Vagina (tissue), 2 donors: ENCODE measurements at places on chromosomes 4 and X. TPM values are rescaled to one million over a fixed set of nuclear protein-coding genes. Genes with fewer than 3 reads are reported as not detected.

The GAGE12J gene
- total RNA-seq = not detected

DNA sequence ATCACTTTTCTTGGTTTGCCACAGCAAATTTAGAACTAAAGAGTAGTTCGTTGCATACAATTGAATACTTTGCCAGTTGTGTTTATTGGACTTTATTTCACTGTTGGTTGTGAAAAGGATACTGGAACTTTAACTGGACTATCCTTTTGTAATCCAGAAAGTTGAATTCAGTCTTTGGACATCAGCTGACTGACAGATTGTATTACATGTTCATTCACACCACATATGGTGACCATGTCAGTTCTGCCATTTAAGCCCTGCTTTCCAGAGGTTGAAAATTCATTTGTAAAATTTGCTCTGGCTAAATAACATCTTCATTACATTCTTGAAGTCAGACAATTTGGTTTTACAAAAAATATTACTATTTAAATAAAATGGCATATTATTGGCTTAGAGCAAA lies 251.7 kb downstream of the CAMK2D start:
- H3K27me3 ChIP-seq = no peaks in the 10 kb centered on the region
- DNase-seq = no peak
- no peak overlapping the region for H3K27ac ChIP-seq
- peaks cover 31% of the 10 kb centered on the region for H3K36me3 ChIP-seq
- no peak overlapping the region for H3K4me3 ChIP-seq
- H3K4me1 ChIP-seq = no peaks in the 10 kb centered on the region

GRCh38 chr4:86271057-86271456 lies 88.8 kb downstream of the MAPK10 start:
- H3K27ac ChIP-seq = no peak overlapping the region
- H3K4me3 ChIP-seq = no peak overlapping the region
- DNase-seq = no peak

The EPHA5 gene
- 1.2 TPM for total RNA-seq

The TASL gene
- total RNA-seq = 0.49 TPM

The CLIC2 gene
- total RNA-seq = 15.5 TPM

The GATA1 gene
- total RNA-seq = 1.2 TPM

GRCh38 chr4:30525662-30526315 lies 194.4 kb upstream of the PCDH7 start:
- H3K27me3 ChIP-seq = no peaks in the 10 kb centered on the region
- H3K27ac ChIP-seq = no peak overlapping the region
- no peak overlapping the region for H3K4me3 ChIP-seq
- no peaks in the 10 kb centered on the region for H3K4me1 ChIP-seq
- no peak for DNase-seq

GRCh38 chr4:97300561-97300960 lies 842.7 kb downstream of the STPG2 start:
- H3K4me3 ChIP-seq = no peak overlapping the region
- H3K27me3 ChIP-seq = no peaks in the 10 kb centered on the region
- H3K27ac ChIP-seq = no peak overlapping the region
- no peak for DNase-seq
- no peaks in the 10 kb centered on the region for H3K4me1 ChIP-seq
- H3K36me3 ChIP-seq = no peaks in the 10 kb centered on the region

DNA sequence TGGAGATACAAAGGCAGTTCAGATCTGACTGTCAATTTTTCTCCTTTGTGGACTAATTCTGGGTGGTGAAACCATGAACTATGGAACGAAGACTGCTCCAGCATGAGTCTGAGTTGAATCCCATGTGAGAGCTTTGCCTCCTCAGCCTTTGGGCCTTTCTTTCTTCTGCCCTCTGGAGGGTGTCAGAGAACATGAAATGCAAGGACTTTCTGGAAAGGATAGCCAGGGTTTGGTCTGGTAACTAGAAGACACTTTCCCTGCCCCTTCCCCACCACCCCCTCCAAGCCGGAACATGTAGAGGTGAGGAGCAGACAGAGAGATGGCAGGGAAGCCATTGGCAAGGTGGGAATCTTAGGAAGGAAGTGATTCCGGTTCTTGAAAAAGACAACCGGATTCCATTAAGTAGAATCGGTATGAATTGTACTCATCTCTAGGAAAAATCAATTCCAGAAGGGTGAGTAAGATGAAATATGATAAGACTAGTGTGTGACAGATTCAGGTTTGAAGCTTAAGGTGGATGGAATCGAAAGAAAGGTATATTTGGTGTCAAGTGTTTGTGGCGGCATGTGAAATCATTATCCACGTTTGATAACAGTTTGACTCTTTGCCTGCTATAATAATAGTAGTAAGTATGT lies 19.0 kb downstream of the FHL1 start:
- H3K27ac ChIP-seq = peak overlapping the region; percentile 3
- no peaks in the 10 kb centered on the region for H3K36me3 ChIP-seq
- no peak for DNase-seq

- DNase-seq = no peak
- no peaks in the 10 kb centered on the region for H3K27me3 ChIP-seq
- H3K4me3 ChIP-seq = no peak overlapping the region
- H3K27ac ChIP-seq = no peak overlapping the region
- no peaks in the 10 kb centered on the region for H3K4me1 ChIP-seq
- no peaks in the 10 kb centered on the region for H3K36me3 ChIP-seq
Observed at GRCh38 chr4:14168919-14169318, 541.4 kb upstream of the BOD1L1 start.

GRCh38 chr4:20832826-20833225 lies 132.6 kb downstream of the PACRGL start:
- no peaks in the 10 kb centered on the region for H3K36me3 ChIP-seq
- DNase-seq = no peak
- no peak overlapping the region for H3K27ac ChIP-seq

The UBE2A gene
- total RNA-seq = 35.8 TPM

- H3K27ac ChIP-seq = no peak overlapping the region
- no peaks in the 10 kb centered on the region for H3K36me3 ChIP-seq
- no peaks in the 10 kb centered on the region for H3K4me1 ChIP-seq
- DNase-seq = no peak
Observed at GRCh38 chrX:38664285-38664684, 102.9 kb downstream of the TSPAN7 start.

GRCh38 chr4:79205121-79205520 lies 120.7 kb downstream of the NAA11 start:
- no peak for DNase-seq
- H3K27ac ChIP-seq = no peak overlapping the region
- H3K36me3 ChIP-seq = no peaks in the 10 kb centered on the region
- no peak overlapping the region for H3K4me3 ChIP-seq
- H3K27me3 ChIP-seq = no peaks in the 10 kb centered on the region
